NCI-H1417 (cell line): ENCODE measurements at places on chromosomes 16 and 17.

DNA sequence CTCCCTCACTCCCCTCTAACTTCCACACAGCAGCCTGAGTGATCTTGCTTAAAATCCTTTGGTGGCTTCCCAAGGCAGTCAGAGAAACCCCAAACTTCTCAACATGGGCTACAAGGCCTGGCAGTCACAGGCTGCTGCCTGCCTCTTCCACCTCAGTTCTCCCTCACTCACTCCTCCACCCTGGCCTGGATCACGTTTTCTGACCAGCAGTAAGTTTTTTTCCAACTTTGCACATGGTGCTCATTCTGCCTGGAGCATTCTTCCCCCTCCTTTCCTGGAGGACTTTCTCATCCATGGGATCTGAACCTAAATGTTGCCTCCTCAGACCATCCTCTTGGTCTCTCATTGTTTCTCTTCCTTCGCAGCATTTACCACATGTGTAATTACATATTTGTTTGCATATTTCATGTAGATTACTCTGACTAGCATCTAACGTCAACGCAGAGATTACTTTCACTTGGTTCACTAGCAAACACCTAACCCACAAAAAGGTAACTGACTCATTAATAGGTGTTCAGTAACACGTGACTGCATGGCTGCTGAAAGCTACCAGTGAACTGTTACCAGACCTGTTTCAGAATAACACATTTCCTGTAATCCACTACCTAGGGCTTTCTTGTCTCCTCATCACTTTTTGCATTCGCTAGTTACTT lies 17.1 kb downstream of the GNA13 start:
- DNase-seq, result no peak

- no peak for DNase-seq
These were observed 646 bp downstream of the MYH11 start for GRCh38 chr16:15856182-15856581.

- no peak for DNase-seq
These were observed 27.4 kb downstream of the GRB7 start for GRCh38 chr17:39765175-39765574.

- DNase-seq, result peak; percentile 81
These were observed 13.1 kb downstream of the HOXB4 start for GRCh38 chr17:48565022-48565554.

DNA sequence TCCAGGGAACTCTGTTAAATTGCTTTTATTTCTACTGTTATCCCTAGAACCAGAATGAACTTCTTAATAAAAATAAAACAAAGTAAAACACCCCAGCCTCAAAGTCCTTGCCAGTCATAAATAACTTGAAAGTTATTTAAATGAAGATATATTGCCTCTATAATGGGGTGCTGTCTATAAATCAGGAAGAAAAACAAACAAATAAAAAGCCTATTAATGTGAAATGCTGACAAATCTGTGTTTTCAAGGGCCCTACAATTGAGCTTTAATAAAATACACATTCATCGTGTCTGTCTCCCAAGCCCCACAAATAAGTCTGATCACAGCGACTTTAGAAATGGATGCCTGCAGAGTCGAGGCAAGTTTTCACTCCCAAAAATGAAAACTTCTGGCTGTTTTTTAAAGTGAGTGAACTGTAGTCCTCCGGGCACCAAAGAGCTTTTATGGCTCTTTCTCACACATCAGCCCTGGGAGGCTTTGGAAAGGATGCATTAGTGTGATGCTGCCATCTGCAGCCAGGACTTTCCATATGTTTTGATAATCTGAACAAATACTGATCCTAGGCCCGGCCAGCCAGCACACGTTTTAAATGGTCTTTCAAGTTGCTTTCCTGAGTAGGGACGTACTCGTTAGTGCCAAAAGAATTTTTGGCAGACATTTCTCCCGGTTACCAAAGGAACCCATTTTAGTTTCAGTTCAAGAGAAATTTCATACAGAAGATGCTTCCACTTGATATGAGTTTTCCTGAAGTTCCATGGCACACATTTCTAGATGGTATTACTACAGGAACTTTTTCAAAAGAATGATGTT lies 16.3 kb downstream of the NACA2 start:
- DNase-seq, result peak; percentile 41

- DNase-seq, result no peak
These were observed 6.5 kb upstream of the CDH5 start for GRCh38 chr16:66359811-66360608.

DNA sequence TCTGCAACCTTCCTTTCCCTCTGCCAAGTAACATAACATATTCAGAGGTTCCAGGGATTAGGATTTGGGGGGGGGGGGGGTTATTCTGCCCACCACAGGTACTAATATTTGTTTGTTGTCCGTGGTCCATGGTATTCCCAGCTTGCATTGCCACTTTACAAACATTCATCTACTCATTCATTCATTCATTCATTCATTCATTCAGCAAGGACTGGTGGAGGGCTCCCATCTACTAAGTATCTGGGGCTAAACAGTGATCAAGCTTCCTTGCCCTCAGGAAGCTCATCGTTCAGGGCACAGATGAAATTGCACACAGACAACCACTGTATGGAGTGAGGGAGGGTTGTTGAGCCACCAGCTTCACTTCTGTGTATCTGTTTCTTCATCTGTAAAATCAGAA lies 45.8 kb upstream of the NDRG4 start:
- DNase-seq, result no peak

- no peak for DNase-seq
These were observed 35.0 kb downstream of the BCL7C start for GRCh38 chr16:30858829-30859423.

GRCh38 chr17:79616801-79617200 lies 6.0 kb upstream of the RBFOX3 start:
- no peak for DNase-seq
